ENCODE measurements at places on chromosomes 5 and 9. TPM values are rescaled to one million over a fixed set of nuclear protein-coding genes. Genes with fewer than 3 reads are reported as not detected.

The GPR151 gene
- not detected for total RNA-seq

DNA sequence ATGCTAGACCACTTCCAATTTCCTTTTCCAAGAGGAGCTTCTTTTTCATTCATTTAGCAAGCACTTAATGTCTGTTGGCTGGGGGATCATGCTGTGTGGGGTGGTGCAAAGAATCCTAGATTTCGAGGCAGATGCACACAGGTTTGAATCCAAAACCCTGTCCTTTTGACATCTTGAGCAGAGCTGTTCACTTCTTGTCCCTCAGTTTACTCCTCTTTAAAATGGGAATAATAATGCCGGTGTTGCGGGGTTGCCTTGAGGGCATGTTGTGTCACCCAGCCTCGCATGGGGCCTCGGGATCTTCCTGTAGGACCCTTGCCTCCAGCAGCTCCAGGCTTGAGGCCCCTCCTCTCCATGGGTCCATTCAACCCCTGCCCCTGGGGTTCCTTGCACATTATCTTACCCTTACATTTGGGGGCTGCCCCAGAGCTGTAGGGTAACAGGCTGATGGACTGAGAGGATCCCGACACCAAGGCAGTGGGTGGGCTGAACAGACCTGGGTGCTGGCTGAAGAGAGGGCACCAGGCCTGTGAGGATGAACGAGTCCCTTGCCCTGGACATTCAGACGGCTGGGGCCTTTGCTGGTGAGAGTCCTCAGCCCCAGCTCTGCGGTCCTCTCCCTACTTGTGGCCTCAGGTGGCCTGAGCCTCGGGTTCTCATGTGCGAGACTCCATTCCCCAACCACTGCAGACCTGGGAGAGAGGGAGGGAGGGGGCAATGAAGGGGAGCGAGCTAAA is 145.8 kb downstream of the BARX1 start:
- DNase-seq = no peak

GRCh38 chr5:178793151-178793550 is 62.7 kb upstream of the ZNF354A start:
- peak; percentile 90 for DNase-seq

- no peak for DNase-seq
Measured at GRCh38 chr5:101782352-101783103, 513.6 kb downstream of the SLCO4C1 start.

DNA sequence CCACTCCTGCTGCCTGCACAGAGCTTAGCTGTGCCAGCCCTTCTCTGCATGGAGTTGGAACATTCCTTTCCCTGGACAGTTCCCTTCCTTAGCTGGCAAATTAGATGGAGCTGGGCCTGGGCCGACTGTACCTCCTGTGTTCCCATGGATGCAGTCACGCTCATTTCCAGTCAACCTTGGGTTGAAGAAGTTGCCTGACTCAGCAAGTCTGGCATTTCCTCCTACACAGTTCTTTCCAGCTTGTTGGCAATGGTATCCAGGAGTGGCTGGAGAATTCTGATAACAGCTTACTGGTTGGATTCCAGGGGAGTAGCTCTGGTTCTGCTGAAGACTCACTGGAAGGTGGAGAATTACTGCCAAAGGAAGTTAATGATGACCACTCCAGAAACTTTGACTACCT is 9.2 kb upstream of the TAF1L start:
- DNase-seq = no peak

- DNase-seq = no peak
Measured at GRCh38 chr5:172561151-172561550, 79.9 kb upstream of the NEURL1B start.

The ANKRD34B gene
- 0.72 TPM for total RNA-seq

DNA sequence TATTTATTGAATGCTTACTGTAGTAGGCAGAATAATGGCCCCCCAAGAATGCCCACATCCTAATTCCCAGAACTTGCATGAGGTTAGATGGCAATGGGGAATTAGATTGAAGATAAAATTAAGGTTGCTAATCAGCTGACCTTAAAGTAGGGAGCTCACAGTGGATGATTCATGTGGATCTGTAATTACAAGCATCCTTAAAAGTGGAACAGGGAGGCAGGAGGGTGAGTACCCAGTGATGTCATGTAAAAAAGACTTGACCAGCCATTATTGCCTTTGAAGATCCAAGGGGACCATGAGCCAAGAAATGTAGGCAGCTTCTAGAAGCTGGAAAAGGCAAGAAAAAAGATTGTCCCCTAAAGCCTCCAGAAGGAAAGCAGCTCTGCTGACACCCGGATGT is 71.4 kb downstream of the GABBR2 start:
- no peak for DNase-seq

GRCh38 chr5:155027993-155028629 is 14.6 kb downstream of the KIF4B start:
- DNase-seq = no peak

The SYNPO gene
- 1.7 TPM for total RNA-seq

The SLC31A2 gene
- 1.3 TPM for total RNA-seq

GRCh38 chr5:59571067-59571466 is 322.5 kb downstream of the PDE4D start:
- DNase-seq = no peak

DNA sequence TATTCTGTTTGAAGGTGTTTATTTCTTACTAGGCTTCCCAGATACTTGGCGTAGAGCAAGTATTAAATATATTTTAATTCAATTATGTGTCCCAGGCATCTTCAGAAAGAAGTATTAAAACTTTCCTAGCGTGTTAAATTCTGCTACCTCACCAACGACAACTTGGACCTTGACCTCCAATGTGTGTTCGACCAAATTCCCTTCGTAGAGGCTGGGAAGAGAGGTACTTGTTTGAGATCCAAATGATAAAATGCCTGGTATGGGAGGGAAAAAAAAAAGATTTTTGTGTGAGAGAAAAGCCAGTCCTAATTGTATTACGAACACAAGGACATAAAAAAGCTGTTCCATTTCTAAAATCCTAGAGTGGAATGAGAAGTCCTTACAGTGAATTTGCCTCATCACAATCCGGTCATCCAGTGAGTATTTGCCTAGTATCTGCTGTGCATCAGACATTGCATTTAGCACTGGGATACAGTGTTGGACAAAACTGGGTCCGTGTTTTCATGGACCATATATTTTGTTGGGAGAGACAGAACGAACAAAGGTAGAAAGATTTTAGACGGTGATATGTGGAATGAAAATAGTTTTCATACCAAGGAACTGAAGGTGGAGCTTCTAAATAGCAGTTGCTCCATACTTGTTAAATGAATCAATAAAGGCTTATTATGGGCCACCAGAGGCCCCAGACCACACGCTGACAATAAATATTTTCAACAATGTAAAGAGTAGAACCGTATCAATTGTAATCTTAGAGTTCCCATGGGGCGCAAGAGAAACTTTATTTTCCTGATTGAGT is 103.1 kb downstream of the KIF4B start:
- no peak for DNase-seq

The RAPGEF6 gene
- 23.2 TPM for total RNA-seq

The IFNB1 gene
- not detected for total RNA-seq

GRCh38 chr5:175870820-175871447 is 444 bp upstream of the CPLX2 start:
- no peak for DNase-seq

The PDE8B gene
- total RNA-seq = not detected

DNA sequence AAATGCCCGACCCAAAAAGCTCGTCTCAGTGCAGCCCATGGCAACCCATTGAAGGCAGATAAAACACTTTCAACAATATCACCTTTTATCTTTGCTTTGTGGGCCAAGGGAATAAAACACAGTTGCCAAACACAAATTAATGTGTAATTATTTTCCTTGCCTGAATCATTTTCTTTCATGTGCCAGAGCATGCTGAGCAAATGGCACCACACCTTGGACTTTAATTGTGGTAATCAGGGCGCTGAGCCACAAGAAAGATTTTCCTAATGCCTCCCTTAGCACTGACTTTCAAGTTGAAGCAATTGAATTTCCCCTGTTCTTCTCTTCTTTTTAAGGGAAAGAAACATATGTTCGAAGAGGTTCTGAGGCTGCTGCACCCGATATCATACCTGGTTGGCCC is 297.1 kb upstream of the MSX2 start:
- no peak for DNase-seq

The GLRA1 gene
- not detected for total RNA-seq

GRCh38 chr5:96278981-96279380 is 154.1 kb downstream of the PCSK1 start:
- no peak for DNase-seq
